ENCODE measurements at places on chromosomes 3 and 15.

- no peak for DNase-seq
Measured at GRCh38 chr3:104519468-104520227, 847.1 kb upstream of the ALCAM start.

DNA sequence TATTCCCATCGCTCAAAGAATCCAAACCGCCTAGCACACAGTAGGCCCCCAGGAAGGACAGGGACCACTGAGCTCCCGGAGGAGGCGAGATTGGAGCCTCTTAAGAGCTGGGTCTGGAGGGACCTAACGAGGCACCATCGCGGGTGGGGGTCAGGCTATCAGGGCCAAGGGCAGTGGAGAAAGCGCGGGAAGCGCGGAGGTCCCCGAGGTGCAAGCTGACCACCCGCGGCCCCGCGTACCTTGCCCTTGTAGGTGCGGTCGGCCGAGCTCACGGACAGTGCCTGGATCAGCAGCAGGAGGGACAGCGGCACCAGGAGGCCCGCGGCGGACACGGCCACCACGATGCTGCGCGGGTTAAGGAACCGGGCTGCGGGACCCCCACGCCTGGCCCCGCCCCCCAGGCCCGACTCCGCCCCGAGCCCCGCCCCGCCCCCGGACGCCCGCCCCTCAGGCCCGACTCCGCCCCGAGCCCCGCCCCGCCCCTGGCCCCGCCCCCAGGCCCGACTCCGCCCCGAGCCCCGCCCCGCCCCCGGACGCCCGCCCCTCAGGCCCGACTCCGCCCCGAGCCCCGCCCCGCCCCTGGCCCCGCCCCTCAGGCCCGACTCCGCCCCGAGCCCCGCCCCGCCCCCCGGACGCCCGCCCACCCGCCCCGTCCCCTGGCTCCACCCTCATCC is 3.9 kb downstream of the ZDHHC19 start:
- no peak for DNase-seq

GRCh38 chr3:10305331-10305902 is 12.7 kb upstream of the GHRL start:
- no peak for DNase-seq

GRCh38 chr15:67433495-67434099 is 87.3 kb upstream of the C15orf61 start:
- DNase-seq = peak; percentile 44

- DNase-seq = no peak
Measured at GRCh38 chr15:28033443-28033842, 65.7 kb downstream of the OCA2 start.

DNA sequence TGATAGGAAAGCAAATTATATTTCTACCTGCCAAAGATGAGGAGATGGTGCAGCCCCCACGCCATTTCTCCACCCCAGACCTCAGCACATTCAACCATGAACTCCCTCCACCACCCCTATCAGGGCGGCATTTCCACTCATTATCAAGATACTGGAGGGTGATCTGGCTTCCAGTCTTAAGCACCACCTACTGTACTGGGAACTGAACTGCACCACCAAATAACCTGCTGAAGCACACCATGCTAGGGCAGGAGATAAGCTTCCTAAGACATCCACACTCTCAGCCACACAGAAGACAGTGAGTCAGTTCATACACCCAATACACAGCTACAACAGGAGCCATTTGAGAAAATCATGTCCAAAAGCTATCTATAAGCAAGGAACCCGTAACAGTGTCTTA is 98.8 kb downstream of the FGF7 start:
- no peak for DNase-seq

DNA sequence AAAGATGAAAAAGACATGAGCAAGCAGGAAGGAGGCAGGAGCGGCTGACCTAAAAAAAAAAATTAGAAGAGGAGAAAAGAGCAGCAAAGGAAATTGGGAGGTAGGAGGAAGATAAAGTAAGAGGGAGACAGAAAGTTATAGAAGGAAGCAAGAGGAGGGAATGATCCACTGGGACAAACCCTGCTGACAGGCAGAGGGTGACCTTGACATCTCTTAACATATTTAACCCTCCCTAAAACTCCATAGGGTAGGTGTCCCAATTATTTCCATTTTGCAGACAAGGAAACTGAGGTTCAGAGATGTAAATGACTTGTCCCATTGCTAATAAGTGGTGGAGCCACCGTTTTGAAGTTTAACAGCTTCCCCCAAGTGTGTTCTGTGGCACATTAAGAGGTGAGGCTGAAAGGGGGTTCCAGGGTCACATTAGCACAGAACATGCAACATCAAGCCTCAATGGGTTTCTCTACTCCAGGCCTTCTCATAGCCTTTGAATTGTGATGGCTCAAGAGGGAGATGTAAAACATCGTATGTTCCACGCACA is 37.4 kb upstream of the PRICKLE2 start:
- no peak for DNase-seq

GRCh38 chr15:90903733-90904536 is 833 bp downstream of the MAN2A2 start:
- DNase-seq = peak; percentile 75

GRCh38 chr15:76871930-76872329 is 33.2 kb downstream of the SCAPER start:
- no peak for DNase-seq

GRCh38 chr3:126649556-126650092 is 5.3 kb downstream of the TXNRD3 start:
- no peak for DNase-seq

DNA sequence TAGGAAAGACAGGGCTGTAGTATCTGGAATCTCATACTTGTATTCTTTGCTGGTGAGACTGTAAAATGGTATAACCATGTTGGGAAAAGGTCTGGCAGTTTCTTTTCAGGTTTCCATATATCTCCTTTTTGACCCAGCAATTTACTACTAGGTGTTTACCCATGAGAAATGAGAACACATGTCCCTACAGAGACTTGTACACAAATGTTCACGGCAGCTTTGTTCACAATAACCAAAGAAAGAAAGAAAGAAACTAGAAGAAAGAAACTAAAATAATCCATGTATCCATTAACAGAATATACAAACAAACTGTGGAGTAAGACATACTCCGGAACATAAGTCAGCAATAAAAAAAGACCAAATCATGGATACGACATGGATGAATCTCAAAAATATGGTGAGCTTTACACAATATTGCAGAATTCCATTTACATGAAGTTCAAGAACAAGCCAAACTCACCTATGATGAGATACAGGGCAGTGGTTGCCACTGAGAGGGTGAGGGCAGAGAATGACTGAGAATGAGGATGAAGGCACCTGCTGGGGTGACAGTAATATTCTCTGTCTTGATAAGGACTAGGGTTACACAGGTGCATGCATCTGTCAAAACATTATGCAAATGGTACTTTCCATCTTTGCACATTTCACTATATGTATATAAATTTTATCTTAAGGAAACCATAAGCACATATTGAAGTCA is 2.7 kb downstream of the RFTN1 start:
- no peak for DNase-seq

DNA sequence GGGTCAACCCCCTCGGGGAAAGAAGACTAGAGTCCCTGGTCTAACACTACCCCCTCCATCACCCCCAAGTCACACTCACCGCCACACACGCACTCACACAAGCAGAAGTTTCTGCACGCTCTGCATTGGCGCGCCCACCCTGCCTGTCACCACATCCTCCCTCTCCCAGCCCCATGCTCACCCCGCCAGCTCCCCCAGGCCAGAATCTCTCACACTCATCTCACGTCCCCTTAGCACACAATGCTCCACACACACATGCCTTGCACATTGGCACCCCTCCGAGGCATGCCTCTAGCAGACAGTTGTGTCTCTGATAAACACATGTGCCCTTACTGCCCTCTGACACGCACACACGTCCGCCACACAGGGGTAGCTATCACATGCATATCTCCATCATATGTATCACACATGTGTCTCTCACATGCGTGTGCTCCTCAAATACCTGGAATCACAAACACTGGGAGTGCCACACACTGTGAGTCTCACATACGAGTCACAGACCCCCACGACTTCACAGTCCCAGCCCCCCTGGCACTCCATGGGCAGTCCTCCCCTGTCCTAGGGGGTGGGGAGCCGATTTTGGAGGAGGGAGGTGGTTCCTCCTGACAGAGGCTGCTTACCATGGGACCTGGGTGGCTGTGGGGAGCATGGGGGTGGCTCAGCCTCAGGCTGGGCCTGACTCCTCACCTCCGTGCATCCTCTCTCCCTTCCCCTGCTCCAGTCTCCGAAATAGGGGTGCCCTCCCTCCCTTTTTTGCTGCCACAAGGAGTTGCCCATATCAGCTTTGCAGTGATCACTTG is 898 bp downstream of the FBLN2 start:
- DNase-seq = no peak

DNA sequence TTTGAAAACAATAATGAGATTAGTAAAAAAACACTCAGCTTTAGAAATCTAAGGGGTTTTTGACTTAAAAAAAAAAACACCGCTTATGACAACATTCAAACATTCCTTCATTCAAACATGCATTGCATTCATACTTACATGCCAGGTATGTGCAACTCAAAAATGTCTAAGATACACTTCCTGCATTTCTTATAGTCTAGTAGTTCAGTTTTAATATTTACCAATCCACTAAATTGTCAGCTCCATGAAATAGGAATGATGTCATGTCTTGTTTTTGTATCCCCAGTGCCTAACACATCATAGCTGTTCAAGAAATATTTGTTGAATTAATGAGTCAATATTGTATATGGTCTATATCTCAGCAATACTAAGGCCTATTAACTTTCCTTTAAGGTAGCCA is 51.7 kb downstream of the EIF4E3 start:
- DNase-seq = no peak

DNA sequence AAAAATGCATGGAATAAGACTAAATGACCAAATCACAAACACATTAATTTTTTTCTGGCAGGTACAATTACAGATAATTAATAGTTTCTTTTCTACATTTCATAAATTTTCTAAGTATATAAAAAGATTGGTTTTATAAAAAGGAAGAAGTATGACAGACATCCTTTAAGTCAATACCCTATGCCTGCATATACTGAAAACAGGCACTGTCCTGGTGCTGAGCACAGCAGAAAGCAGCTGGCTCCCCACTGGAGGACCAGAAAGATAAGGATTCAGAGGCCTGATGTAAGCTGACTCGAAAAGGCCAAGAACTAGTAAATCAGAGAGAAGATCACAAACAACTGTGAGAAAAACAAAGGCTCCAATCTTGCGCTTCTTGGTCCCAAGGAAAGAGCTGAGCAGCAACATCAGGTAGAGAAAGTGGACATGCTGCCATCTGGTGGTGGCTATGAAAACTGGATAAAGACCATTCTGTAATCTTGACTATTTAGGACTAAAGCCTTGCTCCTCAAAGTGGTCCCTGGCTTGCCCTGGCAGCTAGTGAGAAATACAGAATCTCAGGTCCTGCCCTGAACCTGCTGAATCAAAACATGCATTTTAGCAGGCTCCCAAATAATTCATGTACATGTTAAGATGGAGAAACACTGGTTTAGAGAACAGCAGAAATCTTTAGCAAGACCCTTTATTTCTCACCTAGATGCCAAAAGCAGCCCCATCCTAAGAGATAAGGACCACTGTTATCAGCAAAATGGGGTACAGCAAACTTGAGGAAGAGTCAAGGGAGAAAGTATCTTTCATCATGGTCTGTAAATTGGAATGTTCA is 76.0 kb downstream of the TRANK1 start:
- peak; percentile 61 for DNase-seq

DNA sequence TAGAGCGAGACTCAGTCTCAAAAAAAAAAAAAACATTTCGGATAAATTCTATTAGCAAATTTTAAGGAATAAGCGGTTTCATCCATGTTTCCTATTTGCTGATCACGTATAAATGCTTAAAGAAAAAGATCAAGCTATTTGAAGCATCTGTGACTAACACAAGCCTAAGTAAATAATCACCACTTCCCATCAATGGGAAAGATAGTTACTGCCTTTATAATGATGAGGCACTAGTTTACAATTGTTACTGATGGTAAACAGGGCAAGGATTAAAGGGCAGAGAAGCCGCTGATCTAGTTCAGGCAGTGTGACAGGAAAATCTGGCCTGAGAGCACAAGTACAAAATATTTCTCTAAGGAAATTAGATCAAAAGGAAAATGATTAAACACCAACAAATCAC is 13.7 kb downstream of the CLPX start:
- DNase-seq = no peak

DNA sequence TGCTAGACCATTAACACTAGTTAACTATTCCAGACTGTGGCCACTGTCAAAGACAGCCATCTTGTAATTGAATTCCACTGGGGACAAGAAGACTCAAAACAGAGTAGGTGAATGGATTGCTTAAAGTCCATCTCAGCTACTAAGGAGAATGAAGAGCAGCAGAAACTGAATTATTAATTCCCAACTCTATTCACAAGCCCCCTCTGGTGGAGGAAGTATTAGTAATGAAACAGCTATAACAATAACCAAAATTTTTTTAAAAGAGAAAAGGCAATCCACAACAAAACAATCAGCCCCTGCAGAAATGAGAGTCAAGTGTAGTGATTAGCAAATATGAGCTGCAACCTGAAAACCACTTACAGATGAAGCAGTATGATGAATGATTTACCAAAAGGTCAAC is 302.8 kb downstream of the FHIT start:
- DNase-seq = peak; percentile 11

DNA sequence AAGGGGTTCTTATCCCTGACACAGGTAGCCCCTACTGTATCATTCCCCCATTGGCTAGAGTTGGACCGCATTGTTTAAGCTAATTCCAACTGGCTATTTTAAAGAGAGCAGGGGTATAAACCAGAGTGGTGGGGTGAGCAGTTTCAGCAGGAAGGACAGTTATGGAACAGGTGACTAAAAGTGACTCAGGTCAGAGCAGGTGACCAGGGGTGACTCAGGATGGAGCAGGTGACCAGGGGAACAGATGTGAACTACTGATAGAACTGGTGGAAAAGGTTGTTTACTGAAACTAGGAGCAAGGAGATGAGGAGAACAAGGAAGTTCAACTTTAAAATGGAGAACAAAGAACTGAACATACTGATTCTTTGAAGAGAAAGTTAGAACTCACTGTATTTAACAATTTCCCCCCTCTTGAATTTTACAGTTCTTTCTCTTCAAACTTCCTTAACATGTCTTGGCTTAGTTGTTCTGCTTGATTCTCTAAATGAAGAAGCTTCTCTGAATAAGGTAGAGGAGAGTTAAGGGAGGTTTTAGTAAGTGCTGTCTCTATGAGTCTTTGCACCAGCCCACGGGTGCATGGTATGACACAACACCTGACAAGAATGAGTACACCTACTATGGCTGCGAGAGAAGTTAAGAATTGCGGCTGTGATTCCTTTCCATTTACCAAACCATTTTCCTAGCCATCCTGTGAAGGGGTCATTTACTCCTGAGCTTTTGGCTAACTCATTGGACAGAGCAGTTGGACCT is 83.4 kb upstream of the WNT7A start:
- peak; percentile 11 for DNase-seq

- no peak for DNase-seq
Measured at GRCh38 chr3:4845882-4846281, 133.4 kb upstream of the BHLHE40 start.

- no peak for DNase-seq
Measured at GRCh38 chr3:186169379-186169778, 60.5 kb upstream of the ETV5 start.

GRCh38 chr3:37739579-37740290 is 121.9 kb upstream of the CTDSPL start:
- DNase-seq = no peak

DNA sequence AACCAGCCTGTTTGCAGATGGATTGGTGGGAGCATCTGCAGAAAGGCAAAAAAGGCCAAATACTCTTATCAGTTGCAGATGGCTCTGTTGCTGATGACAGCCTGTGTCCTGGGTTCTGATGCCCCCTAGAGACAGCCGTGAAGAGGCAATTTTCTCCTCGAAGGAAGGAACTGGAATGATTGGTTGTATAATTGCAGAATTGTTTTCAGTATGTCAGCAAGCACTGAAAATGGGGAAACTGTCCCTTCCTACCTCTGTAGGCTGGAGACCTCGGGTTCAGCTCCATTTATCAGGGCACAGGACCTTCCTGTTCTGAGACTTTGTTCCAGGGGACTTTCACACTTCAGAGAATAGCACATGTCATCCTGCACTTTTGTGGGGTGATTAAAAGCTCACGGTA is 103.0 kb downstream of the PGPEP1L start:
- peak; percentile 60 for DNase-seq

Measured in SW480 (cell line).